ENCODE measurements at places on chromosomes 3 and 15.

GRCh38 chr3:29643034-29643425 is 362.2 kb downstream of the RBMS3 start:
- no peak for DNase-seq

DNA sequence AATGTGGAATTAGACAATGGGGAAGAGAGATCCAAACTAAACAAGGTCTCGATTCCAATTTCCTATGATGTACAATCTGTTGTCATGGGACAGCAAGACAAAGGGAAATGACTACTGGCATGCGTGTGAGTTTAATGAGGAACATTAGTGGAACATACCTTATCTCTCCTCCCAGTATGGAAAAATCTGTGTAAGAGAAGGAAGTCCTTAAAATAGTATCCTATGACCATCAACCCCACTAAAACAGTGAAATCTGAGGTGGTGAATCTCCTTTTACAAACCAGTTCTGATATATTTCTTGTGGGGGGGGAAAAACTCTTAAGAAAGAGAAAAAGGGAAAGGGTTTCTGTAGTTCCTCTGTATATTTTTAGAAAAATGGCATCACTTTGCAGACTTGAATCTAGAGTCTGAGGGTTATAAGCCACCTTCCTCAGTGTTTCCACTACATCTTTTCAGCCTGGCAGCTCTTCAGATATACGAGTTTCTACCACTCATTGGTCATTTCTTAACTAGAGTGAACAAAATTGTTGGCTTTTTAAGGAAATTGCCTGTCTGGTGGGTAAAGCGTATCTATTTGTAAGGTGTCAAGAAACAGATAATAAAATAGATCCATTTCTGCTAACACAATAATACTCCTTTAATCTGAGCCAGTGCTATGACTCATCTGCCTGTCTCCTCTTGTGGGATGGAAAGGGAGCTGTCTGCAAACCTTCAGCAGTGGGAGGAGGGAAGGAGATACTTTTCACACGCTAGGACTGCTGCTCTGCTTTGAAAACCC is 3.0 kb upstream of the TNFAIP8L3 start:
- DNase-seq: no peak

- DNase-seq: no peak
These were observed 583.8 kb downstream of the FOXP1 start for GRCh38 chr3:70999730-71000129.

DNA sequence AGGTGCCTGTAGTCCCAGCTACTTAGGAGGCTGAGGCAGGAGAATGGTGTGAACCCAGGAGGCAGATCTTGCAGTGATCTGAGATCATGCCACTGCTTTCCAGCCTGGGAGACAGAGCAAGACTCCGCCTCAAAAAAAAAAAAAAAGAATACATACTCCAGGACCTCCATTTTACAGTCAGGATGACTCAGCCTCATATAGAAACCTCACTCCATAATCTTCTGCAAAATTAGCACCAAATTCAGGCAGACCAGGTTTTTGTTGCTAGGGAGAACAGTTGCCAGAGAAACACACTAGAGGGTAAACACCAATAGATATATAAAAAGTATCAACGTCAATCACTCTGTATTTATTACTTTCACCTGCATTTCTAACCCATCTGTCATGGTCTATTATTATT is 28.3 kb upstream of the AP3B2 start:
- DNase-seq: no peak

DNA sequence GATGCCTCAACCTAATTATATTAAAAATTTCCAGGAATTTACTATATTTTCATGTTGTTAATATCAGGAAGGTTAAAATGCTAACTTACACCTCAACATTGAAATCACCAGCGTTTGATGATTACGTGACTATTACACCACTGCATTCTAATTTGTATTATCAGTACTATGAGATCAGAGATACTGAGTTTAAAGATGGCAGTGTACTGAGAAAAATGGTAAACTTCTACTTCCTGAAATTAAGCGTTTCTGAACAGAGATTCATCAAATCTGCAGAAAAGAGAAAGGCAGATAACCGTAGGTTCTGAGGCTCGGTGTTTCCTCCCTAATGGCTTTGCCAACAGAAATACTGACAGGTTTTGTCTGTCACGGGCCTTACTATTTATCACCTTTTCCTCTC is 69.9 kb downstream of the CRTC3 start:
- no peak for DNase-seq

- DNase-seq: no peak
These were observed 388 bp downstream of the ACY1 start for GRCh38 chr3:51983578-51984268.

- DNase-seq: no peak
These were observed 844.3 kb upstream of the NR2F2 start for GRCh38 chr15:95486224-95486623.

DNA sequence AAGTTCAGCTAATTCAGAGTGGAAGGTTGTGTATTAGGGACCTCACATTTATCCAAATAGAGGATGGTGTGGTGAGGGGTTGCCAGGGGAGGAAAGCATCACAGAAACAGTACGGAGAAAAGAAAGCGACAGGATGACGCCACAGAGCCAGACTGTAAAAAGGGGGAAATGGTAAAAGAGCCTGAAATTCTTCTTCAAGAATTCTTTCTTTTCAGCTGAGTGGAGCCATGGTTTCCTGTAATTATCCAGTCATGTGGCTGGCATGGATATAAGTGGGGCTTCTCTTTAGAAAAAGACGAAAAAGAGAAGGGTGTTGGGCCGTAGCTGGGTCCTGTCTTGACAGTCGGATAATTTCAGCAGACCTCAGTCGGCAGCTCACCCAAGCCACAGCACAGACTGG is 24.5 kb upstream of the PSMD6 start:
- no peak for DNase-seq

GRCh38 chr3:124260206-124260915 is 268.4 kb upstream of the ROPN1 start:
- no peak for DNase-seq

GRCh38 chr3:184426691-184427141 is 46.9 kb downstream of the CHRD start:
- DNase-seq: no peak

DNA sequence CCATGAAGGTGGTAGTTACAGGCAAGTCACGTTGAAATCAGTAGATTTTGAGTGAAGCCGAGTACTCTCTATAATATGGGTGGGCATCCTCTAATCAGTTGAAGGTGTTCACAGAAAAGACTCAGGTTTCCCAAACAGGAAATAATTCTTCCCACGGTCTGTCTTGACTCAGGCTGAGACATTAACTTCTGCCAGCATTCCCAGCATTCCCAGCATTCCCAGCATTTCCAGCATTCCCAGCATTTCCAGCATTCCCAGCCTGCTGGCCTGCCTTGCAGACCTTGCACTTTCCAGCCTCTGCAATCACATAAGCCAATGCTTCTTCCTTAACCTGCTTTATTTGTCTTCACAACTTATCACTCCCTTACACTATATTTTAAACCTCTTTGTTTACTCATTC is 542.3 kb upstream of the ROBO2 start:
- DNase-seq: no peak

DNA sequence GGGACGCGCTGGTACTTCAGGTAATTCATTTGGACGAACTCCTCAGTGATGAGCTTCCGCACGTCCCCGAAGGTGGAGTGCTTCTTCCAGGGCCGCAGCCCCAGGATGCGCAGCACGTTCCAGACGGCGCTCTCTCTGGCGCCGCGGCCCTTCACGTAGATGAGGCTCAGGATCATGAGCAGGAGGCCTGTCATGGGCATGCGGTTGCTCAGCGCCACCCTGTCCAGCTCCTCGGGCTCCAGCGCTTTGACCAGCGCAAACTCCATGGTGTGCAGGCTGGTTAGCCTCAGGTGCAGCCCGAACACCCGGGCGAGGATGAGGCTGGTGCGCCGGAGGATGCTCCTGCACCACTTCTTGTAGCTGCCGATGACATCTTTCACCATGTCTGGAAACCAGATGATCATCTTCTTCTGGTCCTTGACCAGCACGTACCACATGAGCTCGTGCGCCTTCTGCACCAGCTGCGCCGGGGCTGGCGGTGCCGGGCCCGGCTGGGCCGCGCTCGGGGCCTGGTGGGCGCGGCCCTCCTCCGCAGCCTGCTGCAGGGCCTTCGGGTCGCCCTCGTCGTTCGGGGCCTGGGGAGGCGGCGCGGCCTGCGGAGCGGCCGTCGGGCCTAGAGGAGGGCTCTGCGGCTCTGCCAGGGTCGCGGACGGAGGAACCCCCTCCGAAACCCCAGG is 501 bp downstream of the NDN start:
- no peak for DNase-seq

- DNase-seq: no peak
These were observed 171.1 kb downstream of the OR4M2 start for GRCh38 chr15:22251422-22251821.

- no peak for DNase-seq
These were observed 76.1 kb downstream of the FRMD4B start for GRCh38 chr3:69309814-69310213.

DNA sequence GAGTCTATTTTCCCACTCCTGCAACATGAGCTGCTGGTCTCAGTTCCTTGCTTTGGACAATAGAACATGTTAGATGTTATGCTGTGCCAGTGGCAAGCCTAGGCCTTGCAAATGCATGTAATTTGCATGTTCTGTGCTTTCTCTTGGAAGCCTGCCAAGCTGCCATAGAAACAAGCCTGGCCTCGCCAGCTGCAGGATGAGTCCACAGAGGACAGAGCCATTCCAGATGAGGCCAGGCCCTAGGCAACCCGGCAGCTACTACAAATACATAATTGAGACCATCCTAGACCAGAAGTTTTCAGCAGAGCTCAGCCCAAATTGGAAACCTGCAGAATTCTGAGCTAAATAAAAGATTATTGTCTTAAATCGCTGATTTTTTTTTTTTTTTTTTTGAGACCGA is 39.6 kb downstream of the TRIM69 start:
- no peak for DNase-seq

GRCh38 chr3:59318881-59319280 is 269.1 kb upstream of the CFAP20DC start:
- no peak for DNase-seq

DNA sequence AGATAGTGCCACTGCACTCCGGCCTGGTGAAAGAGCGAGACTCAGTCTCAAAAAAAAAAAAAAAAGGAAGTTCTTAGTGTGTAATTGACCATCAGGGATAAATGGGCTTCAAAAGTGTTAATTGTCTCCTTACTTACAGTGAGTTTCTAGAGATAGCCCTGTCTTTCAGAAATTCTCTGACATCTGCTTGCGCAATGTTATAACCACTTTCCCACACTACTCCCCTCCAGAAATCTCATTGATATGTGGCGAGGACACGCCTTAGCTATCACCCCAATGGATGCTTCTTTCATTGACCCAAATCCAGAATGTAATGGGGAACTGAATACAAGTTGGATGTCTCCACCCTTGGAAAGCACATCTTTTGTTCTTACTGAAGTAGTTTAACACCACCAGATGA is 70.9 kb downstream of the GMPS start:
- DNase-seq: no peak
